ENCODE measurements at places on chromosomes 16 and 17.

- DNase-seq = no peak
Measured at GRCh38 chr16:22217890-22218730, 12.0 kb downstream of the EEF2K start.

GRCh38 chr17:53633856-53634255, 188.9 kb upstream of the KIF2B start:
- no peak for DNase-seq

- DNase-seq = no peak
Measured at GRCh38 chr16:17380613-17381012, 90.1 kb downstream of the XYLT1 start.

DNA sequence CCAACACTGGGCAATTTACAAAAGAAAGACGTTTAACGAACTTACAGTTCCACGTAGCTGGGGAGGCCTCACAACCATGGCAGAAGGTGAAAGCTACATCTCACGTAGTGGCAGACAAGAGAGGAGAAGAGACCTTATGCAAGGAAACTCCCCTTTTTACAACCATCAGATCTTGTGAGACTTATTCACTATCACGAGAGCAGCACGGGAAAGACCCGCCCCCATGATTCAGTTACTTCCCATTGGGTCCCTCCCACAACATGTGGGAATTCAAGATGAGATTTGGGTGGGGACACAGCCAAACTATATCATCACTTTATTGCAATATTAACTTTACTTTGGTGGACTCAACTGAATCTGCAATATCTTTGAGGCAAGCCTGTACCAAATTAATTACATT, 11.9 kb upstream of the ENGASE start:
- DNase-seq = no peak

- no peak for DNase-seq
Measured at GRCh38 chr17:82902972-82903874, 63.4 kb upstream of the ZNF750 start.

GRCh38 chr16:12532871-12533610, 270.6 kb downstream of the CPPED1 start:
- no peak for DNase-seq

GRCh38 chr17:18038149-18038850, 668 bp downstream of the ATPAF2 start:
- no peak for DNase-seq

- DNase-seq = no peak
Measured at GRCh38 chr17:32487473-32488176, 832 bp downstream of the CDK5R1 start.

- no peak for DNase-seq
Measured at GRCh38 chr16:67461600-67462278, 19.2 kb downstream of the ATP6V0D1 start.

GRCh38 chr17:44781551-44782325, 22.9 kb downstream of the ADAM11 start:
- DNase-seq = peak; percentile 20

- no peak for DNase-seq
Measured at GRCh38 chr16:8677481-8677880, 3.1 kb downstream of the ABAT start.

- no peak for DNase-seq
Measured at GRCh38 chr17:4908301-4908700, 5.4 kb upstream of the CHRNE start.

DNA sequence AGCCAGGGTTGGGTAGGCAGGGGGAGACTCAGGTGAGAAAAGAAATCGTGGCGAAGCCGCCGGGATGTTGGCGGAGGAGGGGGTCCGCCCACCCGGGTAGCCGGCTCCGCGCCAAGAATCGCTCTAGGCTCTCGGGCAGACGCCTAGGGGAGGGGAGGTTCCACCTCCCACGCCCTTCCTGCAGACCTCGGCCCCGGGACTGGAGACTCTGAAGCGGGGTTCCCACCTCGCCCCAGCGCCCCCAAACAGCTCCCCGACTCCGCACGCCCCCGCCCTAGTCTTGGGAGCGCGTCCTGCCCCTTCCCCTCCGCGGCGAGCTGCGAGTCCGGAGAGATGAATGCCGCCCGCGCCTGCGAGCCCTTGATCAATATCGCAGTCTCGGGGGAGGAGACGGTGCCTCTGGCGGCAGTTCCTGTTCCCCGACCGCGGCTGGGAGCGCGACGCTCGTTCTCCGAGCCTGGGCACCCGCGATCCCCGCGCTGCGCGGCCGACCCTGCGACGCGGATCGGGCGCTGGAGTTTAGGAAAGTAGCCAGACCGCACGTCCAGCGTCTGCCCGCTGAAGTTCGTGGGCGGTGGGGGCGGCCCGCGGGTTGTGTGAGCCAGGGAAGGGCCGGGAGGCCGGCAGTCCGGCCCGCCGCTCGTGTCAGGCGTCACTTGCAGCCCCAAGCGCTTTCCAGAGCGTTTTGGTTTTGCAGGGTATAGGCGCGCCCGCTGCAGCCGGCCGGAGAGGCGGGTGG, 790 bp downstream of the CRHR1 start:
- DNase-seq = peak; percentile 56

- no peak for DNase-seq
Measured at GRCh38 chr16:47448830-47449575, 11.9 kb downstream of the ITFG1 start.

- no peak for DNase-seq
Measured at GRCh38 chr17:27546624-27547300, 84.2 kb upstream of the LGALS9 start.

DNA sequence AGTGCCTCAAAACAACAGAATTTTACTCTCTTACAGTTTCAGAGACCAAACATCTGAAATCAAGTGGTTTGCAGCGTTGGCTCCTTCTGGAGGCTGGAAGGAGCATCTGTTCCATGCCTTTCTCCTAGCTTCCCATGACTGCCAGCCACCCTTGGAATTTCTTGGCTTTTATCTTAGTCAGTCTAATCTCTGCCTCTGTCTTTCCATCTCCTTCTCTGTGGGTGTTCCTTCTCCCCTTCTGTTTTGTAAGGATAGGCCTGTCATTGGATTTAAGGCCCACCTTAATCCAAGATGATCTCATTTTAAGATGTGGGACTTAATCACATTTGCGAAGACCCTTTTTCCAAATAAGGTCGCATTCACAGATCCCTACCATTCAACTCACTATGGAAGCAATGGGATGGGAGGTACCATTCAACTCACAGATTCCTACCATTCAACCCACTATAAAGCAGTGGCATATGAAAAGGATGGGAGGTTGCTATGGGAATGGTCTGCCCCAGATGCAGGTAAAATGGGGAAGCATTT, 321.8 kb downstream of the WWOX start:
- no peak for DNase-seq
